Subcutaneous adipose tissue (tissue), 4 donors: ENCODE measurements at places on chromosomes 4 and X. TPM values are rescaled to one million over a fixed set of nuclear protein-coding genes. Genes with fewer than 3 reads are reported as not detected.

KLHL8 gene
- total RNA-seq: 17.6 TPM

MSN gene
- total RNA-seq: 193 TPM

MSL3 gene
- 27.4 TPM for total RNA-seq

ABCG2 gene
- total RNA-seq: 6.2 TPM

SULT1B1 gene
- total RNA-seq: 1.8 TPM

USP26 gene
- total RNA-seq: not detected

BRS3 gene
- total RNA-seq: not detected

SPANXC gene
- total RNA-seq: not detected

SLC9B2 gene
- total RNA-seq: 15.6 TPM

ZMAT1 gene
- total RNA-seq: 15.1 TPM

PHOX2B gene
- total RNA-seq: not detected

TDO2 gene
- total RNA-seq: not detected

CLTRN gene
- total RNA-seq: 0.75 TPM

PLK4 gene
- total RNA-seq: 3.4 TPM

HSFX4 gene
- not detected for total RNA-seq

GAGE12F gene
- total RNA-seq: not detected

ZRSR2 gene
- total RNA-seq: 6.6 TPM

NPY2R gene
- total RNA-seq: 0.65 TPM

PNCK gene
- not detected for total RNA-seq

VCX gene
- total RNA-seq: not detected

CFI gene
- 22.9 TPM for total RNA-seq

MSANTD1 gene
- total RNA-seq: 0.19 TPM

MMRN1 gene
- 26.2 TPM for total RNA-seq

SPANXB1 gene
- not detected for total RNA-seq

TEX13D gene
- not detected for total RNA-seq

TLR8 gene
- total RNA-seq: 35.5 TPM

TRIM60 gene
- not detected for total RNA-seq

OPN1MW gene
- total RNA-seq: not detected

PPBP gene
- total RNA-seq: not detected

INPP4B gene
- 14.3 TPM for total RNA-seq

SYNPO2 gene
- total RNA-seq: 47.3 TPM

MEPE gene
- not detected for total RNA-seq

MAGEA2 gene
- total RNA-seq: not detected

HPGD gene
- 142 TPM for total RNA-seq

DMD gene
- 35.7 TPM for total RNA-seq

TCEAL9 gene
- total RNA-seq: 90.0 TPM

TAF7L gene
- not detected for total RNA-seq

LDOC1 gene
- total RNA-seq: 3.1 TPM

NLGN4X gene
- total RNA-seq: 0.22 TPM

F8 gene
- 21.1 TPM for total RNA-seq

AADAT gene
- total RNA-seq: 4.1 TPM

RADX gene
- total RNA-seq: 2.6 TPM

TMSB15C gene
- total RNA-seq: 0.49 TPM

NDNF gene
- total RNA-seq: 6.6 TPM

CXCL11 gene
- total RNA-seq: not detected

RENBP gene
- total RNA-seq: 14.0 TPM

ADH6 gene
- not detected for total RNA-seq

PFKFB1 gene
- total RNA-seq: 4.7 TPM

GPM6B gene
- total RNA-seq: 9.7 TPM

BEX2 gene
- total RNA-seq: 1.3 TPM

PPP1R2C gene
- 0.51 TPM for total RNA-seq

EGFL6 gene
- total RNA-seq: not detected

REELD1 gene
- not detected for total RNA-seq

NXF2 gene
- total RNA-seq: not detected

RIPPLY1 gene
- total RNA-seq: not detected

FGFBP1 gene
- not detected for total RNA-seq

H2BW2 gene
- total RNA-seq: not detected

SFRP2 gene
- total RNA-seq: 3.1 TPM
